ENCODE measurements at places on chromosomes 3 and 15.

DNA sequence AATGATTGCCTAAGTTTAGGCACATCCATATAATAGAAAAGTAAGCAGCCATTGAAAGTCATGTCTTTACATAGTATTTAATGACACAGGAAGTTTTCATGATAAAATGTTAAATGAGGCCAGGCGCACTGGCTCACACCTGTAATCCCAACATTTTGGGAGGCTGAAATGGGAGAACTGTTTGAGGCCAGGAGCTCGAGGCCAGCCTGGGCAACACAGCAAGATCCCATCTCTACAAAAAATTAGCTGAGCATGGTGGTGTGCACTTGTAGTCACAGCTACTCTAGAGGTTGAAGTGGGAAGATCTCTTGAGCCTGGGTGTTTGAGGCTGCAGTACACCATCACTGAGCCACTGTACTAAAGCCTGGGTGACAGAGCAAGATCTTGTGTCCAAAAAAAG lies 59.4 kb downstream of the SETMAR start:
- DNase-seq, result no peak

GRCh38 chr3:104005815-104006214 lies 1360.9 kb upstream of the ALCAM start:
- DNase-seq, result no peak

GRCh38 chr15:26806151-26806550 lies 33.3 kb upstream of the GABRB3 start:
- DNase-seq, result no peak

DNA sequence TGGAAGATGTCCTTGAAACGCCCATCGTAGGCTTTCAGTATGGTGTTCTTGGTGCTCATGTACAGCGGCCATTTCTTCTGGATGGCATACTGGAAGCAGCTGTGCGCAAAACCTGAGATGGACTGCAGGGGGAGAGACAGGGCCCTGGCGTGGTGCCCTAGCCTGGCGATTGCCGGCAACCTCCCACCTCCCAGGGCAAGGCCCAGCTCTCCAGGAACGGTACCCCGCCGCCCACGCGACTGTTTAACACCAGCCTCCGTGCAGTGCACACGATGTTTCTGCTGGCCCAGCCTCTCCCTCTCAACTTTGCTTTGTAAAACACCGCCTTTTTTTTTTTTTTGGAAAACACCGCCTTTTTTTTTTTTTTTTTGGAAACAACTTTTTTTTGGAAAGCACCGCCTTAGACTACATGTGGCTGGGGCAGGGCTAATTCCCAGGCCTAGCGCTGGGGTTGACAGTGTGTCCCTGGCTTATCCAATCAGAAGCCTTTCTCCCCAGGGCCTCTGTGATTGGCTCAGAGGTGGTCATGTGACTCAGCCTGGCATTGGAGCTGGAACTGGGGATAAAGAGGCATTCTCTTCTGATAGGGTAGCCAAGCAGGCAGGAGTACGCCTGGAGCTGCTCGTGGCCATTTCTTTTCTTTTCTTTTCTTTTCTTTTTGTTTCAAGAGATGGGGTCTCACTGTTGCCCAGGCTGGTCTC lies 14.7 kb downstream of the IDH2 start:
- no peak for DNase-seq

GRCh38 chr3:72892081-72892775 lies 4.4 kb downstream of the GXYLT2 start:
- no peak for DNase-seq

DNA sequence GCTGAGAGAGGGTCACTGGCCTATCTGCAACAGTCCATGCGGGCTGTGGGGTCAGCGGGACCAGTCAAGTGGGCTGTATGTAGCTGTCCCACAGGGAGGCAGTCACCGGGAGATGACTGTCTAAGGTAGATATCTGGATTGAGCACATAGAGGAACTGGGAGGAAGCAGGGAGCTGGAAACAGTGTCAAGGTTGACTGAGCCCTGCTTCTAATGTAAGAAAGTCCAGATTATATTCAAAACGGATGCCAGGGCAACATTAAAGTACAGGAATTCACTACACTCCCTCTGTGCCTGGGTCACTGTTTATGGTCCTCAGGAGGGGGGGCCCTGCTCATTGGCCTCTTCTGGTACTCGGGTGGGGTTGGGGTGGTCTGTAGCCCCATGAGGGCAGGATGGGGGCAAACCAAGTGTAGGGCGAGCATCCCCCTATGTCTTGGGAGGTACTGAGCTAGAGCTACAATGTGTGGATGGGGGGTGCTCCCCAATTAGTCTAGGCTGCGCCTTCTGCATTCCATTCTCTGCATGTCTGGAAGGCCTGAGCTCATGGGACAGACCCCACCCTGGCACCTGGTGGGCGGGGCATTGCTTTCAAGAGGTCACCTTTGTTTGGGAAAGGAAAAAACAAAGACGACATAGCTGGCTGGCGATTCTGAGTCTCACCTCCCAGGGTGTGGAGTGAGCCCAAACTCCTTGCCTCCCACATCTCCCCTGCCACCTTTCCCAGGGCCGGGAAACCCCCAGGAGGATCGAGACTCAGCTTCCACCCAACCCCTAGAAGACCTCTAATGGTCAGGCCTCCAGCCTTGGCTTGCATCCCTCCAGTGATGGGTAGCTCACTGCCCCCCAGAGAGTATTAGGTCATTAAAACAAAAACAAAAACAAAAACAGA lies 45.1 kb upstream of the C15orf39 start:
- DNase-seq, result no peak

- no peak for DNase-seq
Observed at GRCh38 chr3:53350652-53351051, 3.3 kb upstream of the DCP1A start.

- DNase-seq, result no peak
Observed at GRCh38 chr3:61771976-61772375, 210.6 kb downstream of the PTPRG start.

GRCh38 chr3:58471025-58471887 lies 20.6 kb upstream of the KCTD6 start:
- DNase-seq, result no peak
